ENCODE measurements at places on chromosomes 7 and 10.

- DNase-seq = no peak
Observed at GRCh38 chr10:91033324-91033950, 112.5 kb upstream of the ANKRD1 start.

DNA sequence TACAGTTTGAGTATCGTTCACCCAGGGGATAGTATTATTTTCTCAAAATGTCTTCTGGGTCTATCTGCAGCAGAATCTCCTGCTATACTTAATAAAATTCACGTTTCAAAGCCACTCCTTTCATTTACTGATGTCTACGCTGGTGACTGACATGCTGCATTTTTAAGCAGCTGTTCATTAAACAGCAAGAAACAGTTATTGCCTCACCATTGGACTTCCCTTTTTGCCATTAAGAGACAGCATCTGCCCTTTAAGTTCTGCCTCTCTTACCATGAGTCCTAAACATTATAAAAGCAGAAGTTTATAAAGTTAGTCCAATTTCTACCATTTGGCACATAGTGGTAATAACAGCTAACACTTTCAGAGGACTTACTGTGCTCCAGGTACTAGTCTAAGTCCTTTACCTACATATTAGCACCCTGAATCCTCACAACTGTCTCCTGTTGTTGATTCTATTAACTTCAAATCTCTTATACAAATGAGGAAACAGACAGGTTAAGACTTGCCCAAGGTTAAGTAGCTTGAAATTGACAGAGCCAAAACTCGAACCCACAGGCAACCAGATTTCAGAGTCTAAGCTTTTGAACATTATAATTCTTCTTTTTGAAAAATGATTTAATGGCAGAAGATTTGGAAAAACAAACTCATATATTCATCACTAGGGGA, 169.5 kb downstream of the SNX13 start:
- DNase-seq = no peak

DNA sequence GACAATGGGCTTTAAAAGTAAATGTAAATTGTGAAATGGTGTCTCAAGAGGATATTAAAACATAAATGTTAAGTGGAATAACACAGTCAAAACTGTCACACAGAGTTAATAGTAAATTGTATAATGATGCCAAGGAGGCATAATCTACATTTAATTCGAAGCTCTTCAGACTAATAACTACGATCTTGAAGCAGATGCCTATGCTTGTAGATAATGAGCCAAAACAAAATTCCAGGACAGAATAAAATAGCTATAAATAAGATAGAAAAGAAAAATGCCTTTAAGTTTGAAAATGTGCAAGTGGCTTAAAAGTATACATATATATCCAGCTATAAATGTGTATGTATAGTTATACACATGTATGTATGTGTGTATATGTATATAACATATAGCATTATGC, 17.5 kb downstream of the TWIST1 start:
- DNase-seq = no peak

GRCh38 chr10:126094537-126094936, 198.2 kb downstream of the FANK1 start:
- DNase-seq = no peak

DNA sequence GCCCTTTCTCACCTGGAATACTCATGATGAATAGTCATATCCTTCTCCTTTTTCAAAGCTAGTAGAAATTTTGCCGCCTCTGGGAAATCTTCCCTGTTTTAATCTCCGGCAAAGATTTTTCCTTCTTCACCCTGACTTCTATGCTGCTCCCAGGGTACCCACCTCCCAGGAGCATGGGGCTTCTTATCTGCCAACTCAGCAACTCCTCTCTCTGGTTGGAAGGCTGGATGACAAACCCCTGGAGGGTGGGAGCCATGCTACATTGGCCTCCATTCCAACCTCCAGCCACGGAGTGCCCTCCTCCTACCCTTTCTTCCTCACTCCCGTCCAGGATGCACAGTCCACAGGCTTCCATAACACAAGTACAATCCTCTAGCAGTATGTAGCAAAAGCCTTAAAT, 19.9 kb downstream of the NEUROG3 start:
- DNase-seq = no peak

DNA sequence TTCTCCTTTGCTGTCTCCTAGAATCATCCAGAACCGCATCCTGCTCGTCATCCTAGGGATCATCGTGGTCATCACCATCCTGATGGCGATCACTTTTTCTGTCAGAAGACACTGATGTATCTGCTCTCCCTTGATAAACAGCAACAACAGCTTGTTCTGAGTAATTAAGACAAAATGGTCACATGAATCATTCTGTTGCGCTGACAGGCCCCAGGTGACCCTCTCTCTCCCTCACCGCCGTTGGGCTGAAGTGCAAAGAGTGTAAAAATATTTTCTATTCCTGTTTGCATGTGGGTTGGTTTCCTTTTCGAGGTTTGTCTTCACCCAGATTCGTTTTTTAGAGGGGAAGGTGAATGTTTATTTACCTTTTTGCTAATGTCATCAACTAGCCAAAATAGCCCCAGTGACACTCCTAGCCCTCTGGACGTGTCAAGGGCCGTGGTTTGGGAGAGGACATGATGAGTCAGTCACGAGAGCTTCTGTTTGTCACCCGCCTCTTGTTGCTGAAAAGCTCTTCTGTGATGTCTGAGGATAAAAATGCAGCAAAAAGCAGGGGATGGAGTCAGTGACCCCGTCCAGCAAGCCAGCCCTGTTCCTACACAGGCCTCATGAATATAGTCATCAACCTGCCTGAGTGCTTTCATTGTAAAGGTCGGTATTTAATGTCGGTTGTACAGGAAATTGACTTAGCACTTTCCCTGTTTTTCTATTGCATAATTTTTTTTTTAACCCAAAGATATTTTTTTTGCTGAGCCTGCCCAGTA, 134.6 kb upstream of the TCF7L2 start:
- no peak for DNase-seq

DNA sequence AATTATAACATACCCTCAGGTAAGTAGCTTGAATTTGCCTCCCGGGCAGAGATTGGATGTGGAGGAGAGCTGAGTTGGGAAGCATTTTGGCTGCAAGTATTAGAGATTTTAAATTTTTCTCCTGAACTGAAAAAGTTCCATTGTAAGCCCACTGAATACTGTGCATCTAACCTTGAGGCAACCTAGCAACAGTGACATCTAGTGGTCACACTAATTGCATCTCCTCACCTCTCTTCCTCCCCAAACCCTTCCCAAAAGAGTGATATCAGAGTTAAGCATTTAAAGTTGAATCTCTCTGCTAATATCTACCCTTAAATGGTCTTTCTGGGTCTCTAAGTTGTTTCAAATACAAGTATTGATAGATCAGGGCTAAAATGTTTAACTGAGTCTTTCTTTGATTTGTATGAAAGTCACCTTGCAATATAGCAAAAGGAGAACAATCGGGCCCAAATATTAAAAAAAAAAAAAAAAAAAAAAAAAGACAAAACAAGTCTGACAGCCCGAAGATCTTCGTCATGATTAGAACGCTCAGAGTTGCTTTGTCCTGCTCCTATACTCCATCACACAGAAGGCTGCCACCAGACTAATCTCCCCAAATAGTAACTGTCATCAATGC, 40.4 kb upstream of the DLX5 start:
- DNase-seq = peak; percentile 4

- DNase-seq = no peak
Observed at GRCh38 chr10:79073784-79074432, 5.1 kb downstream of the ZMIZ1 start.

GRCh38 chr10:93346694-93347093, 135.4 kb downstream of the MYOF start:
- DNase-seq = no peak

DNA sequence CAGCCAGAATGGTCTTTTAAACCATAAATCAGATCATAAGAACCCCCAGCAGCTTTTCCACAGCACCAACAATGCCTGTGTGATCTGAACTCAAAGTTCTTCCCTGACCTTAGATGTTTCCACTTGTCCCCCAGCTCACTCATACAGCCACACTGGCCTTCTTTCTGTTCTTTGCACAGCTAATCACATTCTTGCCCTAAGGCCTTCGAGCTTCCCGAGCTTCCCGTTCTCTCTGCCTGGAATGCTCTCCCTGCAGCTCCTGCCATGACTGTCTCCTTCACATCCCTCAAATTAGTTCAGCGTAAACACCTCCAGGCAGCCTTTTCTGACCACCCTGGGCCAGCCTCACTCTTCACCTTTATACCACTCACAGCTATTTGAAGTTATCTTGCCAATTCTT, 166.8 kb upstream of the NFE2L3 start:
- no peak for DNase-seq

- DNase-seq = no peak
Observed at GRCh38 chr7:3429981-3430380, 128.9 kb downstream of the SDK1 start.

GRCh38 chr7:8442814-8443304, 9.4 kb downstream of the NXPH1 start:
- DNase-seq = peak; percentile 23

DNA sequence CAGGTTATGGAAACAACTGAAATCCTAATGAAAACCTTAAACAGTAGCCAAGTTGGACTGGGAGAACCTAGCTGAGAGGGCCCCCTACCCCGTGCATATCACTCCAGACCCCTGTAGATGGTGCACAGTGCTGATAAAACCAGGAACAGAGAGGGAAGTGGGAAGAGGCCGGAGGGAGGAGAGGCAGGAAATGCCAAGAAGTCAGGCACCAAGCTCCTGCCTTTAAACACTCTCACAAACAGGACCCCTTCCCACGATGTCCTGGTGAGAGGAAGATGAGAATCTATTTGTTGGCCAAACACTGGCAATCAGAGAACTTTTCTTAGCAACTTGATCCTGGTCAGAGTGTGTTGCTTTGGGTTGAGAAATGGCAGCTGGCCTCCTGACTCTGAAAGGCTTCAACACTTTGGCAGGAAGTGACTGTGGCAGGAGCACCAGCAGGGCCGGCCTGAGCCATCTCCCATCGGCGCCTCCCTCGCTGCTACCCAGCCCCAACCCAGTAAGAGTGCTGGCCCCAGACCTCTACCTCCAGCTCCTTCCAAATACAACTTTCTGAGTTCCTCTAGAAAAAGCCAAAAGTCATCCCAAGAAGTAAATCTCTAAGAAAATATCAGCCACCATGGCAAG, 39.5 kb downstream of the GSDME start:
- no peak for DNase-seq
